ENCODE measurements at places on chromosomes 6 and 20.

- no peak for DNase-seq
These were observed 1.1 kb upstream of the PAQR8 start for GRCh38 chr6:52360601-52361413.

- DNase-seq: no peak
These were observed 23.3 kb downstream of the NQO2 start for GRCh38 chr6:3022765-3023662.

DNA sequence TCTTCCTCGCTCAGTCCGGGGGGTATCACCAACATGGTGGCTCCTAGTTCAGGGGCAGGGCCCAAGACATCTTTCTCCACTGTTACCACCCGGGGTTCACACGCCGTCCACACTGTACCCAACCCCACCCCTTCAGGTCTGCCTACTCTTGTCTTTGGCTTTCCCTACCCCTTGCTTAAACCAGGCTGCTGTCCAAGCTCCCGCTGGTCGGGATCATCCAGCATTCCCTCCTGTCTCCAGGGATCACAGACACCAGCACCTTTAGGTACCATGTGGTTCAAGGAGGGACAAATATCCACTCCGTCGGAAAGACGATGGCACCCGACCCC, 395 bp downstream of the NELFE start:
- no peak for DNase-seq

GRCh38 chr6:6968731-6969552, 138.8 kb upstream of the RREB1 start:
- DNase-seq: no peak

- no peak for DNase-seq
These were observed 70.2 kb downstream of the RCAN2 start for GRCh38 chr6:46420921-46421638.

- peak; percentile 52 for DNase-seq
These were observed 1.3 kb downstream of the SRF start for GRCh38 chr6:43172104-43173007.

DNA sequence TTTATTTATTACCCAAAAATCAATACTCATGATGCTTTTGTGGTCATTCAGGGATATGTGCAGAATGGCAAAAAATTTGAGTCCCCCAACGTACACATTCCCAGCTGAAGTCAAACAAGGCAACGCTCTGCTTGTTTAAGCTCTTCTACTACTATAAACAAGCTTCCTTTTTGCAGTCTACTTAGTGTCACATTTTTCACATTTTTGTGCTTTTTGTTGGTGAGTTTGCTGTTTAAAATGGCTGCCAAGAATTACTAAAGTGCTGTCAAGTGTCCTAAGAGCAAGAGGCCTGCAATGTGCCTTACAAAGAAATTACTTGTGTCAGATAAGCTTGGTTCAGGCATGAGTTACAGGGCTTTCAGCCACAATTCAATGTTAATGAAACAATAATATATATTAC, 2.1 kb downstream of the WFDC8 start:
- no peak for DNase-seq

GRCh38 chr20:2320813-2321658, 25.2 kb downstream of the TGM3 start:
- DNase-seq: no peak

DNA sequence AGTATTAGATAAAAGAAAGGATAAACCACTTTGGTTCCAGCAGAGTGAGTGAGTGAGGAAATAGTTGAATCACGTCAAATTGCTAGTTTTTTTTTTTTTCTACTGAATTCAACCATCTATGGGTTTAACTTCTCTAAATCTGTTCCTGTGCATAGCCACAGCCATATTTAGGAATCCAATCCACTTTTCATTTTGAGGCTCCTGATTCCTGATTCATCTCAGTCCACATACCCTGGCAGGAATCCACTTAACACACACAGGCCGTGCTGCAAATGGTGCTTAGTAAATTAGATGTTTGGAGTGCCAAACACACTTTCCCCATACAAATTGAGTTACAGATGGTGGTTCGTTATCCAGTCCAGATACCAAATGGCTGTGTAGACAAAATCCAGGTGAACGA, 220.3 kb downstream of the ALDH8A1 start:
- no peak for DNase-seq

- no peak for DNase-seq
These were observed 594.9 kb downstream of the PHF3 start for GRCh38 chr6:64230530-64230929.

DNA sequence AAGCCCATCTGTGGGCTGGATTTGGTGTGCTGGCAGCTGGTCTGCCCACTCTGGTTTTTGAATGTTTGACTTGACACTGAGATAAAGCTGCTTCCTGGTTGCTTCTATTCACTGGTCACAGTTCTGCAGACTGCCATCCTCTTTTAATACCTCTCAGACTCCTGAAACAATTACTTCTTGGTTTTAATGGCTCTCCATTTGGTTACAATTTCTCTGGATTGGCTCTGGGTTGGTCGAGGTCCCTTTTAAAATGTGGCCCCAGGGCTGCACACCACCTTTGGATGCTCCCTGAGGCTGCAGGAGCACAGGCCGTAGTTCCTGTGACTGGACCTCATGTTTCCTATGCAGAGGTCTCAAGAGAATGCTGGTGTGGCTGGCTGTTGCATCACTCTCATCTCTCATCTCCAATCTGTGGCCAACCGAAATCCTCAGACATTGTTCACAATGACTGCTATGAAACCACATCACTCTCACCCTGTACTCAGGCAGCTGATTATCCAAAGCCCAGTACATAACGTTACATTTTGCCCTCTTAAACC, 98.5 kb downstream of the INSM1 start:
- DNase-seq: no peak

DNA sequence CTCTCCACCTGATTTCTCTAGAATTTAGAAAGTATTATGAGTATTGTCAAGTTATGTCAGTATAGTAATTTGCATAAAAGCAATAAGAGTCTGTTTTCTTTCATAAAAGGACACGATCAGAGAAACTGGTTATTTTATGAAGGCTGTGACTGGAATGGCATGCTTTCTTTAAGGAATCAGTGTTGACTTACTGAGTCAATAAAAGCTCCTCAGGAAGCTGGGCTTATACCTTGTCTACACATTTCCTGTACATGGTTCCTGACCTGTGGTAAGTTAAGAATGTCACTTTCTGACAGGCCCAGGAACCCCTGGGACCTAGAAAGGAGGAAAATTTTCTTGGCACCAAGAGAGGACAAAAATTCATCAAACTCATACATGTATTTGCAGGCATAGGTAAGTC, 1224.0 kb upstream of the ADGRB3 start:
- DNase-seq: no peak

- no peak for DNase-seq
These were observed 142.4 kb downstream of the GMDS start for GRCh38 chr6:2102966-2103365.

DNA sequence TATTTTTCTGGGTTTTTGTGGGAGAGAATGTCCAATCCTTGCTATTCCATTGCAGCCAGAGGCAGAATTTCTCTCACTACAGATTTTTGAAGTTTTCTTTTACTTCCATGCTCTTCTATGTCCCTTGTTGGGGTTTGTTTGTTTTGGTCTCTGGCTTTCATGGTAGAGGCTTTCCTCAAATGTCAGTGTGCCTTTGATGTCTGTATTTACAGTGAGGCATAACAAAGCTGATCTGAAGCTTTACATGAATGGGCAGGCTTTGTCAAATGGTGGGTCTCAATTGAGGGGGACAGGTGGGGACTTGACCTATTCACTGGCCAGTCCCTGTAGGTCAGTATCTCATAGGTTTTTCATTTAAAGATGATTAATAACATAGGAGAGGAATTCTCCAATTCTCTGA, 8.6 kb upstream of the CARMIL1 start:
- no peak for DNase-seq

DNA sequence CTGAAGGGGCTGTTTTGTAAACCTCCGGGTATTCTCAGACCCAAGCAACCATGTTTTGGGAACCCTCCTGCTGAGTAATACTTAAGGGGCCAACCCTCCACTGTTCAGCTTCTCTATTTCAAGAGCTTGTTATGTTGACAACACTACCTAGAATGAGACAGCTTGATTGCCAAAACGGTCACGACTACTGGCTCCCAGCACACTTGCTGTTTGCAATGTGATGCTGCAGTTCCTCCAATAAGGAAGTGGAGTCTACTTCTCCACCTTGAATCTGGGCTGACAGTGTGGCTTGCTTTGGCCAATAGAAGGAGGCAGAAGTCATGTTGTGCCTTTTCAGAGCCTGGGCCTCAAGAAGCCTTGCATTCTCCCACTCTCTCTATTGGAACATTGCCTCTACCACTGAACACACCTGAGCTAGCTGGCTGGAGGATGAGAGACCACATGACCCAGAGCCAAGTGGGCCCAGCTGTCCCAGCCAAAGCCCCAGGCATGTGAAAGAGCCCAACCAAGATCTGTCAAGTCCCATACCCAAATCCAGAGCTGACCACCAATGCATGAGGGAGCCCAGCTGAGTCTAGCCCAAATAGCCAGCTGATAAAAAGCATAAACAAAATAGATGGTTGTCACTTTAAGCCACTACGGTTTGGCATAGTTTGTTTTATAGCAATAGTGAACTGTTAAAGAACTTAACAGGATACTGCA, 108.0 kb downstream of the PRND start:
- no peak for DNase-seq

DNA sequence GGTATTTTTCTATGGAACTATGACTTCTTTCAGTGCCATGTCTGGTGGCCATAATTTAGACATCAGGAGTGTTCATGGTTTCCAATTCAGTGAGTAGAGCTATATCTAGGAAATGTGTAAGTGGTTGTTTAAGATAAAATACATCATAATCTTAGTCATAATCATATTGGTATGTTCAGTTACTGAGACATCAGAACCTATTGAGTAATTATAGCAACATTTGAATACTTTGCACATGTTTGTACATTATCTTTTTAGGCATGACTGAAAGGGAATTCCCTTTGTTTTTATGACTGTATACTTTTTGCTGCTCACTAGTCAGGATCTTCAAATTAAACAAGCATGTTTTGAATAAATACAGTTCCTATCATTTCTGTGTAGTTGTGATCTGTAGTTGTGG, 64.0 kb downstream of the STXBP5 start:
- DNase-seq: no peak

GRCh38 chr6:131949909-131950766, 1.0 kb downstream of the CCN2 start:
- peak; percentile 83 for DNase-seq

DNA sequence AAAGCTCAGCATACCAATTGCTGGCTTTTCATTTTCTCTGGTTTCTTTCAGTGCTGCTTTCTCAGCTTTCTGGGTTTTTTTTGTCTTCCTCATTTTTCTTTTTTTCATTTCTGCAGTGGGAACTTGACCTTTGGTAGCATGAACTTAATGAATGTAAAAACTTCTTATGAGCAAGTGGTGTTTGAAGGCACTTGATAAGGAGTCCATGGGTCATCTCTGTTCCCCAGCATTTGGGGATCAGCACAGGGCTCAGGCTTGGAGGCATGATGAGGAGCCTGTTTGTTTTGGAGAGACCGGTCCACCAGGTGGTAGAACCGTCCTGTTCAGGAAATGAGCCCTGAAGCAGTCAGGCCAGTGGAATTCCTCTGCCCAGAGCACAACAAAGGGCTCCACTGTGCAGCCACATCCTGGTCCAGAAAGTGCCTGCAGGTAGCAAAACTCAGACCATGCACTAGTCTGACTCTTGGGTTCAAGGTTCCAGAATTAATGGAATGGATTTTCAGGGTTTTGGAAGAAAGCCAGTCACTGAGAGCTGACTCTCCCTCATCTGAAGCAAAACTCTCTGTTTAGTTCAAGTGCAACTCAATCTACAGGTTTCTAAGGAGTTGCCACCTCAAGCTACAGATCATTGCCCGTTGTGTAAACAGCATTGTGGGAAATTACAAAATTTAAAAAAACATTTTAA, 52.3 kb upstream of the ADGRF1 start:
- peak; percentile 49 for DNase-seq

GRCh38 chr6:63299667-63300066, 20.1 kb downstream of the LGSN start:
- DNase-seq: no peak

DNA sequence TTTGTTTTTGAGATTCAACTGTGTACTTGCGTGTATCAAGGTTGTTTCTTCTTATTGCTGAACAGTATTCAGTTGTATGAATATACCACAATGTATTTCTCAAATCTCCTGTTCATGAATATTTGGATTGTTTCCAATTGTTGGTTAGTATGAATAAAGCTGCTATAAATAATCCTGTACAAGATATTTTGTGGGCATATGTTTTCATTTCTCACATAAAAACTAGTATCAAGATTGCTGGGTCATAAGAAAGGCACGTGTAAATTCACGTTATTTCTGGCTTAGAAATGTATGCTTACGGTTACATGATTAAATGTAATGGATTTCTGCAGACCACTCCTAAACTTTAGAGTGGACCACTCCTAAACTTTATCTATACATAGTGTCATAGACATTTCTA, 96.6 kb downstream of the BTBD3 start:
- no peak for DNase-seq

GRCh38 chr6:113433335-113433991, 423.7 kb upstream of the MARCKS start:
- DNase-seq: peak; percentile 41

DNA sequence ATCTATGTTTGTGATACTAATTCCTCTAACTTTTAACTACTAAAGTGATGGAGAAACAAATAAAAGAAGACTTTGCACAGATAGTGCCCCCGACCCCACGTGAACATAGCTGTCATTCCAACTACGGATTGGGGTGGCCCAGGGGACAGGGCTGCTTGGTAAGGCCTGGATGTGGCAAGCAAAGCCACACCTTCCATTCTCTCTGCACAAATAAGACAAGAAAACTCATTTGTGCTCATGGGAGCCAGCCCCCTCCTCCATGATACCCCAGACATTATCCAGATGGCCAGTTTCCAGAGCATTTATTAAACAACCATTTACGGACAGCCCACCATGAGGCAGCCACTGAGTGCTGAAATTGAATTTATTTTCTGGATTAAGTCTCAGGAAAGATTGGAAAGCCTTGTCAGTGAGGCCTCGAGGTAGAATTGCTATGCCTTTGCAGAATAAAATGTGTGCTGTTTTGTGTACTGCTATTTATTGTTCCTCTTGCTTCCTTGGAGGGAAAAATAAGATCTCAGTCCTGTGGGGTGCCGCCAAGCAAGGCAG, 151.2 kb downstream of the UNC5CL start:
- DNase-seq: no peak

DNA sequence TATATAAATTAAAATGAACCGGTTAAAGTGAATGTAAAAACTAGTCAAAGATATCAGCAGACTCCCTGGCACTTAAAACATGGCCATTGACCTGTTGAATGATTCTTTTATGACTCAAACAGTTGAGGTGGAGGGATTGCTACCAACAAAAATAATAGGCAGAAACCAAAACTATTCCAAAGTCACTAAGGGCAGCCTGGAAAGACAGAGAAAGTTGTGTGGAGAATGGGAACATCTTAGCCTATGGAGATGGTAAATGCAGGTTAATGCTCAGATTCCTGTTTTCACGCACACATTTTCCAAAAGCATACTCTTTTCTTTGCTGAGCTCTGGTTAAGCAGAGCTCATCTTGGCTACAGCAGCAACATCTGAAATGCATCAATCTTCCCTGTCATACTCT, 553.5 kb downstream of the HACE1 start:
- DNase-seq: no peak

GRCh38 chr6:134962421-134962820, 12.5 kb upstream of the ALDH8A1 start:
- no peak for DNase-seq

- DNase-seq: no peak
These were observed 373.7 kb upstream of the SOX4 start for GRCh38 chr6:21219856-21220255.
